Vagina (tissue), 2 donors: ENCODE measurements at places on chromosomes 7 and 10. TPM values are rescaled to one million over a fixed set of nuclear protein-coding genes. Genes with fewer than 3 reads are reported as not detected.

GRCh38 chr10:126948355-126949160 is 43.3 kb downstream of the DOCK1 start:
- DNase-seq, result peak; percentile 52

- no peak for DNase-seq
These were observed 26.3 kb downstream of the CREM start for GRCh38 chr10:35152992-35153391.

GRCh38 chr7:37445790-37446189 is 2.9 kb downstream of the ELMO1 start:
- DNase-seq, result no peak

DNA sequence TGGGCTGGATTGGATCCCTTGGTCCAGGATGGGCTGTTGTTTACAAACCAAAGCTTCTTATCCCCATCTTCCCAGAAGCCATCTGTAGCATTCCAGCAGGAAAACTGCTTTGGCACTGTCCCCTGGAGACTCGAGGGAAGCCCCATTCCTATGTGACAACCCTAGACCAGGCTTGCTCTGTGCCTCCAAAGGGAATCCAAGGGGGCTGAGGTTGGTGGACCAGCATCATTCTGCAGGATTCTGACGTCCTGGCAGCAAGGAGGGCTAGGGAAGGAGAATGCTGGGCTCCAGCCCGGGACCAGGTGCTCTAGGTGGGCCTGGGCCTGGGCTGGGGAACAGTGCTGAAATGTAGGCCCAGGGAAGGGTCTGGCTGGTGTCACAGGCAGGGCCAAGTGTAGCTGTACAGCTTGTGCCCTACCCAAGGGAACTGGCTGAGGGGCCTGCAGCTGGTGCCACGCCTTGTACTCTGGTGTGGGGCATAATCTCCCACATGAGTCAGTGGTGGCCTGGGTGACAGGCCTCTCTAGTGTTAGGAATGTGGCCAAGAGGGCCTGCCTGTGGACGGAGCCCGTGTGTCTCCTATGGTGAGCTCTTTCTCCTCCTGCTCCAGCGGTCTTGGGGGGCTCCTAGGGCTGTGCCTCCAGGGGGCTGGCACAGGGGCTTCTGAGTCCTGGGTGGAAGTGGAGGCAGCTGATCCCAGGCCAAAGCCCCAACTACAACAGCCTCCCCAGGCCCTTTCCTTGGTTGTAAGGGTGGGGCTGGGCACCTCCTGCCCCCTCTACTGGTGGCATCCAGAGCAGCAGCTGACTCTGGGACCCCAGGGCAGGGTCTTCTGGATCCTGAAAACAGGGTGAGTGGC is 25.2 kb downstream of the TRIM8 start:
- DNase-seq, result peak; percentile 86

DNA sequence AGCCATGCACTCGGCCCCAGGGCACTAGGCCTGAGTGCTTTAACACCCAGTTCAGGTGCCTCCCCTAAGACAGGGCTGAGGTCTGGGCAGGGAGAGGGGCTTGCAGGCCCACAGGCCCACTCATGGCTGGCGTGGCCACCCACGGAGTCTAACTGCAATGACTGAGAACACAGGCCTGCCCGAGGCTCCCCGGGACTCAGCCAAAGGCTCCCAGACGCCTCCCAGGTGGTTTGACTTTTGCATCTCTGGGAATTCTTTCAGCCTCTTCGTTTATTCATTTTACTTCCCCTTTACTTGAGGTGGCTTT is 37.3 kb downstream of the PTPRN2 start:
- DNase-seq, result no peak

- DNase-seq, result no peak
These were observed 203.2 kb downstream of the GFRA1 start for GRCh38 chr10:116069856-116070255.

DNA sequence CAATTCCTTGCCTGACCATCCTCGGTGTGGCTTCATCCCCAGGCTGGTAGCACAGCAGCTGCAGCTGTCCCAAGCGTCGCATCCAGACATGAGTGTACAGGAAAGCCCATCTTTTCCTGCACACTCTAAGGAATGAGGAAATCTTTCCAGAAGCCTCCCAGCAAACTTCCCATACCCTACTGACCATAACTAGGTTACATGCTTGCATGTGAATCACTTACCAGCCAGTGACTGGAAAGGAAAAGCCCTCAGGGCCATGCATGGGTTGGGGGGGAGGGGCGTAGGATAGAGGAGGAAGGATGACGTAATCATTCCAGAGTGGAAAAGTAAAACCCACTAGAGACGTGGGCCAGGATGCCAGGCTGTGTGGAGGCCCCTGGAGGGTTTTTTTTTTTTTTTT is 18.9 kb upstream of the ZNF212 start:
- no peak for DNase-seq

DNA sequence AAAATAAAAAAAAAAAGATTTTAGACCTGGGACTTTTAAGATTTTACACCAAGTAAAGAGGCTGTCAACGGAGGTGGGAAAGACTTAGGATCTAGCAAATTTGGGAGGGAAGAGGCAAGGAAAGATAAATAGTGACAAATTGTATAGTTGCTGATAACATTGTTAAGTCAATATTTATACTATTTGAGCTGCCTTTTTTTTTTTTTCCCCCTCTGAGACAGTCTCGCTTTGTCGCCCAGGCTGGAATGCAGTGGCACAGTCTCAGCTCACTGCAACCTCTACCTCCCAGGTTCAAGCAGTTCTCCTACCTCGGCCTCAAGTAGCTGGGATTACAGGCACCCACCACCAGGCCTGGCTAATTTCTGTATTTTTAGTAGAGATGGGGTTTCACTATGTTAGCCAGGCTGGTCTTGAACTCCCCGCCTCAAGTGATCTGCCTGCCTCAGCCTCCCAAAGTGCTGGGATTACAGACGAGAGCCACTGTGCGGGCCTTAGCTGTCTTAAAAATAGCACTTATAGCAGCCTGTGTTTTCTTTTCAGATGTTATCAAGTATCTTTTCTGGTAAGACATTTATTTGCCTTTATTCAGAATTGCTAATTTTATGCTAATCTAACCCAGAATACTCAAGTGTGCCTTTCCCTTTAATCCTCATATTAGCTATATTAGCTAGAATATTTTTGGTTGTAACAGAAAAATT is 94.5 kb downstream of the MMRN2 start:
- no peak for DNase-seq

- DNase-seq, result peak; percentile 67
These were observed 75.7 kb upstream of the NANOS1 start for GRCh38 chr10:118953598-118954393.

DNA sequence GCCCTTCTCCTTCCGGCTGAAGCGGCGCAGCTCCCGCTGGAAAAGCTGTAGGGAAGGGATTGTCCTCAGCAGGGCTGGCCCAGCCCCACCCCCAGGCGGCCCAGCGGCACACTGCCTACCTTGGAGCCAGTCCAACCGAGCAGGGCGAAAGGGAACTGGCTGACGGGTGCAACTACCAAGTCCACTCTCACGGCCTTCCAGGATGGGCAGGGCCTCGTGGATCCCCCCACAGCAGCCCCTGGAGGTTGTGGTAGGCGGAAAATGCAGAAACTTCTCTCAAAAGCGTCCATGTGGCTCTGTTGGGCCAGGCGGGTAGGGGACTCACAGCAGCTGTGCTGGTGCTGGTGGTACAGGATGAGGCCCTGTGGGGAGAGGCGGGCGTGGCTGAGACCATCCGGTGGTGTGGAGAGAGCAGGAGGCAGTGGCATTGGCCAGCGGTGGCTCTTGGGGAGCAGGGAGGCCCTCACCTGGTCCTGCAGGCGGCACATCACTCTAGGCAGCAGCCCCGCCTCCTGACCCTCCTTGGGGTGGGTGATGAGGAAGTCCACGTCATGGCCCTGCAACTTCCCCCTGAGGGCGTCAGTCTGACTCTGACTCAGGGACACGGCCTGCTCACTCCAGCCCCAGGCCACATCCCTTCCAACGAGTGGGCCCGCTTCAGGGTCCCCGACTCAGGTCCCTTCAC is 8.4 kb upstream of the PGAM2 start:
- DNase-seq, result no peak

DNA sequence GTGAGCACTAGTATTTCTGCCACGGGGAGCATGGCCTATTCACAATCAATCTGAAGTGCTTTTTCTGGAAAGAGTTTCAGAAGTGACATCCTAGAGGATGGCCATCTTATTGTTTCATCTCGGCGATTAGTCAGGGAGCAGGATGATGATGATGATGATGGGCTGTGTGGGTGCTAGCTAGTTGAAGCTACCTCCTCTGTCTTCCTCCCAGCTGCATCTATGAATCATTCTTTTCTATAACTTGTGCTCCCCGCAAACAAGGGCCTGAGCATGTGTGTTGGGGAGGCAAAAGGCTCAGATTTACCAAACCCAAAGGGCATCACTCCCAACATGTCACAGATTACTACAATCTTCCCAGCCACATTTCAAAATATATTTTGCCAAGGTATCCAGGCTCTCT is 118.7 kb upstream of the LAMB4 start:
- no peak for DNase-seq

DNA sequence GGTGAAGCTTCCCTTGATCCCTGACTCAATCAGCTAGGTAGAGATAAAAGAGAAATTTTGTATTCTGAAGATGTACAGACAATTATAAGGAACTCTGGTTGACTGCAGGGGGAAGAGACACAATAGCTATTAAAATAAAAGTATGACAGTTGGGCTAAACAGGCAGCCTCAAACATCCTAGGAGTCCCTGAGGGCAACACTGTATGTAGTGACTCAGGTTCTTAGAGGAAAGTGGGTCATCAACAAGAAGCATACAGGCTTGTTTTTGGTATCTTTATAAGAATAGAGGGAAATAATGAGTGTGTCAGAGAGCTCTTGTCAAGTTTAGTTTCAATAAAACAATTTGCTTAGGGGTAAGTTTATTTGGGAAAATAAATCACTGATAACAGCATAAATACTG is 150.3 kb downstream of the AUTS2 start:
- DNase-seq, result no peak

- DNase-seq, result no peak
These were observed 32.9 kb upstream of the CCDC71L start for GRCh38 chr7:106693677-106694353.

GRCh38 chr10:6769704-6770417 is 189.8 kb upstream of the PRKCQ start:
- DNase-seq, result no peak

DNA sequence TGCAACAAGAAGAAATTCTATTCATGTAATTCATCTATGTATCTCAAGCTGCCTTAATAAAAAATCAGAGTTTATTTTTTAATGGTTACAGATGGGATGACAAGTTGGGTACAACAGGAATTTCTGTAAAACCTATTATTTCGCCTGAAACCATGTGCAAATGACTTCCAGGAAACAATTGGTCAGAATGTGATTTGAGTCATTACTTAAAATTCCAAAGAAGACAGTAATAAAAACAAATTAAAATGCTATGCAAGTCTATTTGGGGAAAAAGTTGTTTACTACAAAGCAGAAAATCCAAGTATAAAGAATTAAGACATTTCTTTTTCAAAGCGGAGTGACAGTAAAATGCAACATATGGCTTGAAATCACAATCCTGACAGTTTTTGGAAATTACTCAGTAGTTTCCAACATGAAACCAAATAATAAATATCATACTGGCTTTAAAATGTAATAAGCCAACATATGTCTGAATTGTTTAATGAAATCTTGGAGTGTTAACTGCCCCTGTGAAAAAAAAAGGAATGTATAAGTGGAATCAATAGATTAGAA is 41.5 kb upstream of the SEMA3C start:
- no peak for DNase-seq

DNA sequence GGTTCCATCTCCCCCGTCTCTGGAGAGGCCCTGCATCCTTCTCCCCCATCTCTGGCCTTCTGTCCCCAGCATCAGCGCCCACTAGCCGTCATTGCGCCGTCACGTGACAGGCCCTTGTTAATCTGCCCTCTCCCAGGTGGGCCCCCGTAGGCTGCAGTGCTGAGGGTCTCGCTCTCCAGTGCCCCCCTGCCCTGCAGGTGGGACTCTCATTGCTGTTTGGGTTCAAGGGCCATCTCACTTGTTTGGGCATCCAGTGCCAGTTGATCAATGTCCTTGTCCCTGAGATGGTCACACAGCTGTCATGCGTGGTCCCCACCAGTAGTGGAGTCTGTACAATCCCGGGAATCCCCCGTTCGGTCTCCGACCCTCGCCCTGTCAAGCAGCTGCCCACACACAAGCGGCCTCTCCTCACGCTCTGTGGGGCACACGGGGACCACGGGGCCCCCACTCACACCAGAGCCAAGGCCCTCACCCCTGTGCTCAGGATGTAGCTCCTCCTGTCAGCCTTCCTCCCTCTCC is 114.0 kb downstream of the INPP5A start:
- no peak for DNase-seq

The HTR5A gene
- not detected for total RNA-seq

The ADCY1 gene
- total RNA-seq, result 2.5 TPM

The LEP gene
- 7.4 TPM for total RNA-seq

- DNase-seq, result no peak
These were observed 3.0 kb downstream of the ADCK2 start for GRCh38 chr7:140675726-140676125.

GRCh38 chr7:19749658-19750057 is 23.8 kb downstream of the TMEM196 start:
- no peak for DNase-seq

DNA sequence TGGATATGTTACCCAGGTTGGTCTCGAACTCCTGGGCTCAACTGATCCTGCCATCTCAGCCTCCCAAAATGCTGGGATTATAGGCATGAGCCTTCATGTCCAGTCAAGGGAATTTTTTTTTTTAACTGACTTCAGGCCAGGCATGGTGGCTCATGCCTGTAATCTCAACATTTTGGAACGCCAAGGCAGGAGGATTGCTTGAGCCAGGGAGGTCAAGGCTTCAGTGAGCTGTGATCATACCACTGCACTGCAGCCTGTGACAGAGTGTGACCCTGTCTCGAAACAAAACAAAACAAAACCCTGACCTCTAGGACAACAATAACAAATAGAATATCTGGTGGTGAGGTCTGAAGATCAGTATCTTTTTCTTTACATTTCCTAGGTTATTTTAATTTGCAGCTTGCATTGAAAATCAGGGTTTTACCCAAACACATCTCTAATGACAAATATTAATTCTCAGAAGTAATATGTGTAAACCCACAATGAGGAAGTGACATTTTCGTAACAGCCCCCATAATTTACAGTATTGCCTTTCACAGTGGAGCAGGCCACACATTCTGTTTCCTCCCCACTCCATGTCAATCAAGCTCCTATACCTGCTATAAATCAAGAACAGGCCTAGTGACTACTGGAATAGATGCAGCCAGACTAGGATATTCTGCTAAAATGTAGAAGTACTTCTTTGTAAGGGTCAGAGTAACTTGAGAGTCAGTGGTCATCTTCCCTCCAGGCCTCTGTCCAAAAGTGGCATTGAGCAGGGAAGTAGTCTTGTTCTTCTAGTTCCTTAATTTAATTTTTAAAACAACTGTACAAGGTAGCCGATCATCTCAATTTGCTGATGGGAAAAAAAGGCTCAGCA is 43.3 kb upstream of the ECHDC3 start:
- no peak for DNase-seq

The CC2D2B gene
- total RNA-seq, result 2.5 TPM
